ENCODE measurements at places on chromosomes 1 and 21. TPM values are rescaled to one million over a fixed set of nuclear protein-coding genes. Genes with fewer than 3 reads are reported as not detected.

S100A2 gene
- 3.9 TPM for total RNA-seq

OR2T35 gene
- total RNA-seq = not detected

C1orf167 gene
- not detected for total RNA-seq

CFAP141 gene
- total RNA-seq = not detected

AMY1C gene
- total RNA-seq = not detected

PRKCZ gene
- total RNA-seq = 4.0 TPM

CNKSR1 gene
- 1.0 TPM for total RNA-seq

PLA2G5 gene
- total RNA-seq = not detected

RNU1-3 gene
- under 0.01 TPM for total RNA-seq

ANKRD45 gene
- not detected for total RNA-seq

PBX1 gene
- 8.7 TPM for total RNA-seq

CD5L gene
- total RNA-seq = not detected

S100A4 gene
- total RNA-seq = 7.1 TPM

AJAP1 gene
- 1.5 TPM for total RNA-seq
